NCI-H748 treated with DMSO at 0.1 percent for 48 hours (cell line): ENCODE measurements at places on chromosomes 6 and 20.

GRCh38 chr6:37984578-37984977 is 165.1 kb downstream of the ZFAND3 start:
- DNase-seq, result no peak

GRCh38 chr6:4574007-4574406 is 202.2 kb upstream of the CDYL start:
- no peak for DNase-seq

GRCh38 chr6:2063547-2063946 is 181.9 kb downstream of the GMDS start:
- DNase-seq, result peak; percentile 45

GRCh38 chr6:149840345-149841075 is 23.6 kb downstream of the LRP11 start:
- peak; percentile 78 for DNase-seq

DNA sequence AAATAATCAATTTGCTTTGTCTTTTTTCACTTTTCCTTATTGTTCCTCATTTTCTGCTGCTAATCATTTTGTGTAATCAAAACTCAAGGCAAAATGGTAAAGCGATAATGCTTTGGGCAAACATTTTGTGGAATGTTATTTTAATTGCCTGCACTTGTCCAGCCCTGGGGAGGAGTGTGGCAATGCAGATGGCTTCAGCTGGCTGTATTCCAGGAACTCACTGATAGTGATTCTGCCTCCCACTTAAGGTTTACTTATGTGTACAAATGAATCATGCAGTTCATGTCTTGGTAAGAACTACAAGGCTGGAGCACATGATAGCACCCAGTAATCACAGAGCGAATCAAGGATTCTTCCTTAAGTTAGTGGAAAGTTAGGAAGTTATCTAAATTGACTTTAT is 107.8 kb downstream of the COL19A1 start:
- peak; percentile 65 for DNase-seq

DNA sequence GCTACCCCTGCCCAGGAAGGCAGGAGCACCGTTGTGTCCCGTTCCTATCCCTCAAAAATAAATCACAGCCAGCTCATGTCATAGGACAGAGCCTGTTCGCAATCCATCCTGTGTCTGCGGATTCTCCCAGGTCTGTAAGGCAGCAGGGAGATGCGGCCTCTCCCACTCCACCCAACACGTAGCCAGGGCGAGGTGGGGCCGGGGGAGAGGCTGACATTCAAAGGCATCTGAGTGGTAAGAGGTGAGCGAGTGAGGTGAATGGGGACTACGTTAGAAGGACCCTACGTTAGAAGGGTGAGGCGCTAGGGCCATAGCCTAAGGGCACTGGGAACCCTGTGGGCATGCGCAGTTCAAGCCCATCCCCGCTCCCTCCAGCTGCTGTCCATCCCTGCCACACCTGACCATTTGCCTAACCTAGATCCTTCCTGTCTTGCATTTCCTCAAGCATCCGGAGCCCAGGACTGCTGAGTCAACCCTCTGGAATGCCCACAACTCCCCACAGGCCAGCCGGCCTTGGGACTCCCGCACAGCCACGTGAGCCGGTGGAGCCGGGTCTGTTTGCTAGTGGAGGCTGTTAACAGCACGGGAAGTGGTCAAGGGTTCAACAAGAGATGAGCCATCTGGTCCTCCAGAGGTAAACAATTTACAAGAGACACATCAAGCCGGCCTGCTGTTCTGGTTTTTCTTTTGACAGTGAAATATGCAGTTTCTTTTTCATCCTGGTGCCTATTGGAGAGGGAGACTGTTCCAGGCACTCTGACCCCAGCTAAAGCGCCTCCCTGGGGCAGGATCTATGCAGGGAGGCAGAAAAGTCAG is 45.9 kb downstream of the RIPOR3 start:
- DNase-seq, result no peak

DNA sequence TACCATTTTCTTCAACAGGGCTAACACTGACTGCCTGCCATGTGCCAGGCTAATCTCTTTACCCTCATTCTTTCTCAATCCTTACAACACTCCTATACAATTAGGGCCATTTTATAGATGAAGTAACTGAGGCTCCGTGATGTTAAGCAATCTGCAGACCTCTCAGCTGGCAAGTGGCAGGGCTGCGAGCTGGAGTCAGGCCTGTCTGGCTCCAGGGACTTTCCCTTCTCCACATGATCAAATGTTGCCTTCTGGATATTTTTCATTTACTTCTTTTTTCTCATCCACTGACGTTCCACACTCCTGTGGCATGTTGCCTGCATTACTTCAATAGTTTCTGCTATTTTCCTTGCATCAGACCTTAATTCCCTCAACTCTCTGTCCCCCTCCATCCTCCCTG is 55.2 kb upstream of the TAGAP start:
- DNase-seq, result no peak

- no peak for DNase-seq
These were observed 446.4 kb upstream of the FLRT3 start for GRCh38 chr20:14783766-14784165.
